ENCODE measurements at places on chromosomes 3 and 15.

DNA sequence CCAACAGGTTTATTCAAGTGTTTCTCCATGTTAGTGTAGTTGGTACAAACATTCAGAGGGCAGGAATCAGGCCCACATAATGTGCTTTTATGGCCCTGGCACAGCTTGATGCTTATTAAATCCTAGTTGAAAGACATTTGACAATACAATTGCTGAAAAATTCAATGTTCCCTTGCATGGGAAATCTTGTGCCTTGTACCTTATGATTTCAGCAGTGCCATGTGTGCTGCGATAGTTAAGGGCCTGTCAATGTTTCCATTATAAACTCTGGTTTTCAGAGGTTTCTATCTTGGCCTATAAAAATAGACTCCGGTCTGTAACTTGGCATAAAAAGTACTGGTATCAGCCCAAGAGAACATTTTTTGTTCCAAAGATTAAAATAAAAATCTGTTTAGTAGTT lies 207.2 kb downstream of the TBC1D5 start:
- no peak for DNase-seq

- DNase-seq: no peak
Measured at GRCh38 chr3:159785273-159785708, 203.3 kb upstream of the IL12A start.

DNA sequence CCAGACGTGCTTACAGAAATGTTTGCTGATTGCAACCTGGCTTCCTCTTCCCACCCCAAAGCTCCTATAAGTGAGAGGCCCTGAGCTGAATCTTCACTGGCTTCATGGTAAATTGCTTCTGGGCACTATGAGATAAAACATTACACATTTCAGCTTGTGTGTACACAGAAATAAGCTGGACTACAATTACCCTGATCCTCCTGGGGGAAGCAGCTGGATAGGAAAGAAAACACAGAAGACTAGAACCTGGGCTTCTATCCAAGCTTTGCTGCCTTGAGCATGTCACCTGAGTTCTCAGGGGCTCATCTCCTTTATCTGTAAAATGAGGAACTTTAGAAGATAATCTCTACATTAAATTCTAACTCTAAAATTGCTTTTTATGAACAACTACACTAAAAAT lies 40.3 kb downstream of the THBS1 start:
- no peak for DNase-seq

GRCh38 chr15:100833417-100834389 lies 45.9 kb upstream of the ALDH1A3 start:
- no peak for DNase-seq

- no peak for DNase-seq
Measured at GRCh38 chr3:14563946-14564539, 23.9 kb upstream of the GRIP2 start.
